ENCODE measurements at places on chromosomes 1 and 21. TPM values are rescaled to one million over a fixed set of nuclear protein-coding genes. Genes with fewer than 3 reads are reported as not detected.

DNA sequence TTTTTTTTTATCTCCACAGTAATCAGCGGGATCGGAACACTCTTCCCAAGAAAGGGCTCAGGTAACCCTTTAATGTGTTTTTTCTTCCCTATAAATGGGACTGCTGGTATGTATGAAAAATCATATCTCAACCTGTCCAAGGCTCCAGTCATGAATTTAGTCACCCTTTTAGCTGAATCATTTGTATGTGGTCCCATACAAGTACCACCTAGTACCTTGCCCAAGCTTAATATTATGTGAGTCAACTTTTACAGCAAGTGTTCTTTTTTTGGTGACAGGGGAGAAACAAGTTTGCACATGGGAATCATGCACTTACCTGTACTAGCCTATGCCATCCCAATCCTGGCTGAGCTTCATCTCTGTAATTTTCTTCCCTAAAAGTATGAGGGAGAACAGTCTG lies 43.7 kb upstream of the IPO9 start:
- DNase-seq: no peak

GRCh38 chr1:205575294-205575885 lies 56.4 kb downstream of the ELK4 start:
- DNase-seq: peak; percentile 21

DNA sequence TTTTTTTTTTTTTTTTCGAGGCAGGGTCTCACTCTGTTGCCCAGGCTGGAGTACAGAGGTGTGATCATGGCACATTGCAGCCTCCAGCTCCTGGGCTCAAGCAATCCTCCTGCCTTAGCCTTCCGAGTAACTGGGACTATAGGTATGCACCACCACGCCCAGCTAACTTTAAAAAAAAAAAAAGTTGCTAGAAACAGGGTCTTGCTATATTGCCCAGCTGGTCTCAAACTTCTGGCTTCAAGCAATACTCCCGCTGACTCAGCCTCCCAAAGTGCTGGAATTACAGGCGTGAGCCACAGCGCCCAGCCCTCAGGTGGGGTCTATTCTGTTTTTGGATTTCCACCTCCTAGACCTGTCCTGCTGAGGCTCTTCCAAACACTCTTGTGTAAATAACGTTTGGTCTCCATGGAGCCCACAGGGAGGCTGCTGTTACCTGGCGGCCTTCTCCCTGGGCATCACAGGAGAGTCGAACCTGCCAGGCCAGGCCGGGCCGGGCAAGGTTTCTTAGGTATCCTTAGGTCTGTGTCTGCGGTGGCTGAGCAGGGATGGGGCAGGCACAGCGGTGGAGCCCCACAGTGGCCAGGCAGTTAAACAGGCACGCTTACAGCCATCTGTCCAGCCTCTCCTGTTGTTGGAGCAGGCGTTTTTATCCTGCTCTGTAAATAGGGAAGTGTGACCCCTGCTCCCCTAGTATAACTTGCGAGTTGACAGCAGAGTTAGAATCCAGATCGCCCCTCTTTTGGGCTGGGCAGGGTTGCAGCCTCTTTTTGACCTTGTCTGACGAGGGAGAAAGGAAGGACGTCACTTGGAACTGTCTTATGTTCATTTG lies 18.8 kb downstream of the PLEKHM2 start:
- DNase-seq: no peak

Gene HAO2
- not detected for total RNA-seq

DNA sequence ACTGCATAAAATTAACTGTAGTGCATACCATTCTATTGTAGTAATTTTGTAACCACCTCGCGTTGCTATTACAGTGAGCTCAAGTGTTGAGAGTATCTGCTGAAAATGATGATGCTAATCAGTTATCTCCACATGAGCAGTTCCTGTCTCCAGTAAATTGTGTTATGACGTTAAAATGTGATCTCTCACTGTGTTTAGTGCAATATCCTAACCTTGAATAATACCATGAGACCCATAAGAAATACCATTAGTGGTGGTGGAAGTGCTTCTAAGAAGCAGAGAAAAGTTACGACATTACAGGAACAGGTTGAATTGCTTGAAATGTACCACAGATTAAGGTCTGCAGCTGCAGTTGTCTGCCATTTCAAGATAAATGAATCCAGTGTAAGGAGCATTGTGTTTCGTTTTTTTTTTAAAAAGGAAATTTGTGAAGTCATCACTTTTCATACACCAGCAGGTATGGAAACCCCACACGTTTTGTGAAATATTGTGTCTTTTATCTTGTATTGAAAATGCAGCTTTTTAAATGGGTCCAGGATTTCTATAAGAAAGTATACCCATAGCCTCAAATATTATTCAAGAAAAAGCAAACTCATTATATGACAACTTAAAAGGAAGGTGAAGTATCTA lies 72.5 kb downstream of the ANGPTL1 start:
- no peak for DNase-seq

GRCh38 chr1:246591504-246591903 lies 25.2 kb downstream of the CNST start:
- DNase-seq: no peak

Gene RSPH1
- 0.84 TPM for total RNA-seq

Gene OR10J5
- not detected for total RNA-seq

DNA sequence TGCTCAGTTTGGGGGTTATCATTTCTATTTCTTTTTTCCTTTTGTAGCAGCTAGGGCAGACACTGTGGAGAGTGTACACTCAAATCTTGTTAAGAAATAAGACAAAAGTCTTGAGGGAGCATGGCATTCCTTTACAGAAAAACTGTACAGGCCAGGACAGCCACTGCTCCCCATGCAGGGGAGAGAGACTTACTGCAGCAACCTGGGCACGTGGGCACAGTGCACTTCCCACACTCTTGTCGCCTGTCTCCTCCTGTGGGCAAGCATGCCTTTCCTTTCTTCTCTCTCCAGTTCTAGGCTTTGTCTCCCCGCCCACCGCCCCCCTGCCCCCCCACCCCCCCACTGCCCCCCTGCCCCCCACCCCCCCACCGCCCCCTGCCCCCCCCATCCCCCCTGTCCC lies 51.9 kb downstream of the PHC2 start:
- no peak for DNase-seq

DNA sequence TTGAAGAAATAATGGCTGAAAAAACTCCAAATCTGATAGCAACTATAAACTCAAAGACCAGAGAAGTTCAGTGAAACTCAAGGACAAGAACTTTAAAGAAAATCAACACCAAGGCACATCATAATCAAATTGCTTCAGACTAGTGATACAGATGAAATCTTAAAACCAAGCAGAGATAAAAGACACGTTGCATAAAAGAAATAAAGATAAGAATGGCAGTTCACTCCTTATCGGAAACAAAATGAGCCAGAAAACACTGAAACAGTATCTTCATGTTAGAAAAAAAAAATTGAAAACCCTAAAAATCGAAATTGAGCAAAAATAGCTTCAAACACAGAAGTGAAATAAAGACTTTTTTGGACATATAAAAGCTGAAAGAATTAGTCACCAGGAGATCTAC lies 4.6 kb upstream of the RAB4A start:
- no peak for DNase-seq

- no peak for DNase-seq
Measured at GRCh38 chr1:205843036-205843859, 6.7 kb downstream of the PM20D1 start.

DNA sequence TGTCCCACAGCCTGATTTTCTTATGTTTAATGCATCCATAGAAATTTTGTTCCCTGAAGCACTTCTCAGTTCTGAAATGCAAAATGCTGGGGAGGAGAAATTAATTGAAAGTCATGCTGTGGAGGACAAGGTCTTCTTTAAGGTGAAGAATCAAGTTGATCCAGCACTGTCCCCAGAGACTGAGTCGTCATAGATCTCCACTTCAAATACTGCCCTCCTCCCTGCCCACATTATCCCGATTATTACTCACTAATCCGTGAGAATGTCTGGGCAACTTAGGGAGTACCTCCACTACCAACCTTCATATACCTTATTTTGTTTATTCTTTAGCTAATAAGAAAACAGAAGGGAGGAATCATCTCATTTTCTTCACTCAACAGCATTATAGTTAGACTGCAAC lies 70.0 kb upstream of the FMN2 start:
- DNase-seq: no peak

Gene ASPM
- 0.46 TPM for total RNA-seq

Gene EFNA3
- total RNA-seq: 1.0 TPM

Gene LAD1
- 42.6 TPM for total RNA-seq

Gene SLC1A7
- total RNA-seq: 0.26 TPM

DNA sequence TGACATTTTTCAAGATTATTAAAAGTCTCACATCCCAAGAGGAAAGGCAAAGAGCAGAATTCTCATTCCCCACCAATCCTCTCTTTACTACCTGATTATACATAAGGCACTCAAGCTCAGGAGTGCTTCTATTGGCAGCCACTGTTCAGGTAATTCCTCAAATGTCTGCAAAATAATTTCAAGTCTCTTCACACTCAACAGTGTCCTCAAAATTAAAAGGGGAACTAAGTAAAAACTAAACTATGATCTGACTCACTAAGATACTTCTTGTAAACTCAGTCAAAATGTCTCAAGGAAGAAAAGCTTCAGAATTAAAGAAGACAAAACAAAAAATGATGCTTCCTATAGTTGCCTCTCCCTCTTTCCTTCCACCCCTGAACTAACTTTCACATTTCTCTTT lies 135.6 kb downstream of the GPATCH2 start:
- no peak for DNase-seq

- no peak for DNase-seq
Measured at GRCh38 chr1:89274411-89274857, 1.8 kb upstream of the GBP5 start.

Gene TNFRSF18
- 0.98 TPM for total RNA-seq

Gene LORICRIN
- total RNA-seq: not detected

DNA sequence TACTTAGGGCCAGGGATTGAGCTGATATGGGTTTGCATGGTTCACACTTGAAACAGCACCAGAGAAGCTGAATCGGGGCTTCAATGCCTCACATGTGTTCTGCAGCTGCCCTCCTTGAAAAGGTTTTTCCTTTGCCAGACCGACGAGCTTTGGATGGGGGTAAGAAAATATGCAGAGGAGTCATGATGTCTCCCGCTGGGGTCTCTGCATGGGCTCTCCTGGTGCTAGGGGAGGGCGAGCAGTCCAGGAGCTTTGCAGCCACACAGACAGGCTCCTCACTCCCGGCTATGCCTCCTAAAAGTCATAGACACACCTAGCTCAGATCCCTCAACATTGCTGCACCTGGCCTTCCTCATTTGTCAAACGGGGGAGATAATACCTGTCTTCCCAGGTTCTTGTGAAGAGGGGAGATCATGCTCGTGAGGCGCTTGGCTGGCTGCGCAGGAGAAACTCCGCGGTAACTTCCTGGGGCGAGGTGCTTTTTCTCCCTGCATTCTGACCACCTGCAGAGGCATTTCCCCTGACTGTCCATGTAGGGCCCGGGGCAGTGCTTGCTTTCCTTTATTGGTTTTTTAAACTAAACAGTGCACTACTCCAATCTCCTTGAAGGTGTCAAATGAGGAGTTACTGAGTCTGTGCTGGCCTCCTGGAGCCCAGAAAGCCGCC lies 112.4 kb downstream of the PLXNA2 start:
- no peak for DNase-seq

Gene MYBPH
- total RNA-seq: not detected

DNA sequence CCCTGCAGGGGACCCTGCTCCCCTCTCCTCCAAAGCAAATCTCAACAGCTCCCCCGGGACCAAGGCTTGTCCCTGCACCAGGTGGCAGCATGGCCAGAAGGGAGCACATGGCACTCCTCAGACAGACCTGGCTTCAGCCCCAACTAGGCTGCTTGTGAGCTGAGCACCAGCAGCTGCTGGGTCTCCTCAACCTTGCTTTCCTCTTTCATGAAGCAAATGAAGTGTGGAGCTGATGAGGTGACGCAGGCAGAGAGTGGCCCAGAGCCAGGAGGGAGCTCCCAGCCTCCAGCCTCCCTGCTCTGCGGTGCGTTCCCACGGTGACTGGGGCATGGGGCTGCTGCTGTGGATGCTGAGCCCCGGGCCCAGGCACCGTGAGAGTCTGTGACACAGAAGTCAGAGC lies 34.0 kb downstream of the MEGF6 start:
- no peak for DNase-seq

- no peak for DNase-seq
Measured at GRCh38 chr1:232452117-232452516, 177.8 kb downstream of the SIPA1L2 start.

DNA sequence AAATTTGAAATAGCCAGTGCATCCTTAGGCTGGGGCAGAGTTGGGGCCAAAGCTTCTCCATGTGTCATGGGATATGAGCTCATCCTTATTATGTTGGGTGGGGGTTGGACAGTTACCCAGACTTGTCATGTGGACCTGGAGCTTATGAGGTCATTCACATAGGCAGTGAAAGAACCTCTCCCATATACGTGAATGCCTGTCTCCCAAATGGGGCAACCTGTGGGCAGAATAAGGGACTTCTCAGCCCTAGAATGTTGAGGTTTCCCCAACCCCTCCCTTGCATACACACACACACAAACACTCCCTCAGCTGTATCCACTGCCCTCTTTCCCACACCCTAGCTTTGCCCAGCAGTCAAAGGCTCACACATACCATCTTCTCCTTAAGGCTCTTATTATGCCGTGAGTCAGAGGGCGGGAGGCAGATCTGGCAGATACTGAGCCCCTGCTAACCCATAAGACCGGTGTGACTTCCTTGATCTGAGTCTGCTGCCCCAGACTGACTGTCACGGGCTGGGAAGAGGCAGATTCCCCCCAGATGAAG lies 2.3 kb upstream of the IVL start:
- DNase-seq: no peak

DNA sequence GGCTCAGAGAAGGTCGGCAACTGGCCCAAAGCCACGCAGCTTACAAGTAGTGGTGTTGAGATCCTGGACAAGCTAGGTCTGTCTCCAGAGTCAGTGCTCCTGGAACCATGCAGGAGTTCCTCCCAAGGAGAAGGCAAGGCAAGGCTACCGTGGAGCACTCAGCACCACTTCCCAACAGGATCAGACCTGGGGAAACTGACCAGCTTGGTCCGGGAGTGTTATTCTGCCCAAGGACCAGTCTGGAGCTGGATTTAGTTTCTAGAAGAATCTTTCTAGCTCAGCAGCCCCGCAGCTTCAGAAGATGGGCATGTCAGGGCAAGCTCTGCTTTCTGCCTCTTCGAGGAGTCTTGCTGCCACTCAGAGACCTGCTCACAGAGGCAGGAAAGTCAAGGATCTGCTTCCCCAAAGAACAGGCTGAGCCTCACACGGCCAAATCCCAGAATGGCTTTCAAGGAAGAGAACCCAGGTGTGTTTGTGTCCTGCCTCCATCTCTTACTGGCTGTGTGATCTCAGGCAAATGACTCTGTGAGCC lies 302.8 kb downstream of the MATN1 start:
- peak; percentile 23 for DNase-seq

DNA sequence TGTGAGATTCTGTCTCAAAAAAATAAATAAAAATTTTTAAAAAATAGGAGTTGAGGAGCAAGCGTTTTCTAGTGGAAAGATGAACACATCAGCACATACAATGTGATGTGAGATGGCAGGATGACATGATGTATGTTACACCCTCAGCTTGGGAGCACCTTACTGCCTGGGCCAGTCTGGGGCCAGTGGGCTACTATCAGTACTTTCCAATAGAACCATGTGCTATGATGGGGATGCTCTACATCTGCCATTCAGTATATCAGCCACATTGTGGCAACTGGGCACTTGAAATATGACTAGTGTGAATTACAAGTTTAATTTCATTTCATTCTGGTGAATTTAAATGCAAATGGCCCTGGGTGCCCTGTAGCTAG lies 156.0 kb downstream of the PGBD5 start:
- no peak for DNase-seq

GRCh38 chr1:102100666-102101065 lies 103.9 kb upstream of the OLFM3 start:
- no peak for DNase-seq

GRCh38 chr1:234536741-234537140 lies 57.8 kb upstream of the TARBP1 start:
- no peak for DNase-seq
